ENCODE measurements at places on chromosomes 13 and 19.
A peak's percentile ranks its signal among the peaks of the same experiment; 100 is the strongest.

- DNase-seq = peak; percentile 48
These were observed 3.5 kb downstream of the IER2 start for GRCh38 chr19:13153569-13154240.

GRCh38 chr19:46489445-46490272 lies 6.0 kb downstream of the PNMA8B start:
- DNase-seq = no peak

DNA sequence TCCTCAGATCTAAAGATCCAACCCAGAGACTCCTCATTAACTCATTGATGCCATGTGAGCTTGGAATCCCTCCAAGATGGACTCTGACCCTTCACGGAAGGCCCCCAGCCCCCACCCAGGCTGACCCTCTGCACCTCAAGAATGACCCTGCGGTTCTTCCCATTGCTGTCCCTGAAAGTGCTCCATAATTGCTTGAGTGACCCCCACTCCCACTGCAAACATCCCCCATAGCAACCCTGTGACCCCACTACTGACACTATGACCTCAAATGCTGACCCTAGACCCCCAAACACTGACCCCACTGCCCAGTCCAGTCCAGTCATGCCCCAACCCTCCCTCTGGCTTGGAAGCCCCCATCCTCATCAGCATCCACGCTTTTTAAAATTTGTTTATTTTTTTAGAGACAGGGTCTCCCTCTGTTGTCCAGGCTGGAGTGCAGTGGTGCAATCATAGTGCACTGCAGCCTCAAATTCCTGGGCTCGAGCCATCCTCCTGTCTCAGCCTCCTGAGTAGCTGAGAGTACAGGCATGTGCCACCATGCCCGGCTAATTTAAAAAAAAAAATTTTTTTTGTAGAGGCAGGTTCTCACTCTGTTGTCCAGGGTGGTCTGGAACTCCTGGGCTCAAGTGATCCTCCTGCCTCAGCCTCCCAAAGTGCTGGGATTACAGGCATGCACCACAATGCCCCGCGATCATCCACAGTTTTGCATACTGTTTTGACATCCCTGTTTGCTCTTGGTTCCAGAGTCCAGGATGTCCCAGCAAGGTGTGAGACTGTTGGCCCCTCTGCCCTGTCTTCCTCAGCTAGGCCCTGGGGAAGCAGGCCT lies 855 bp downstream of the LYL1 start:
- DNase-seq = no peak

- no peak for DNase-seq
These were observed 118.8 kb downstream of the MIPEP start for GRCh38 chr13:23770428-23770827.

DNA sequence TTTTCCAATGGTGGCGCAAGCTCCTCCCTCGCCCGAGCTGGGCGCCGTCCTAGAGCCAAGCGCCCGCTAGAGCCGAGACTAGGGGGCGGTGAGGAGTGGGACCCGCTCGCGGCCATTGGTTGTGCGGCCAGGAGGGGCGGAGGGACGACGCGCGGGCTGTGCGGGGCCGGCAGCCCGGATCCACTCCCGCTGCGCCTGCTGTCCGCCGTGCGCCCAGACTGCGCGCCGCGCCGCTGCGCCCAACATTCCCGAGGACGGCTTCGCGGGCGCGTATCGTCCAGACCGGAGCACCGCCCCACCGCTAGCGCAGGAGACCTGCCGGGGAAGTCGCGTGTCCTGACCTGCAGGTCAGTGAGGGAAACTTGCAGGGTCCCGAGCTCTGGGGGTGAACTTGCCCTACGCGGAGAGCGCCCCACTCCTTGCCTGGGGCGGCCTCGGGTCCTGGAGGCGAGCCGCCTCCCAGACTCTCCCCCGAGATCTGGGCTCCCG lies at the start of gene SERTM1:
SERTM1 (plus strand) TSS at position 183 of the 489 bp plus-strand sequence. CDS start 21,059 bp downstream, outside the sequence.
- no peak for DNase-seq
